ENCODE measurements at places on chromosomes 6 and 20.

- peaks cover 26% of the 10 kb centered on the region for H3K36me3 ChIP-seq
- H3K4me1 ChIP-seq = no peaks in the 10 kb centered on the region
- no peaks in the 10 kb centered on the region for H3K27me3 ChIP-seq
Observed at GRCh38 chr6:52482903-52483670, 62.9 kb downstream of the EFHC1 start.

DNA sequence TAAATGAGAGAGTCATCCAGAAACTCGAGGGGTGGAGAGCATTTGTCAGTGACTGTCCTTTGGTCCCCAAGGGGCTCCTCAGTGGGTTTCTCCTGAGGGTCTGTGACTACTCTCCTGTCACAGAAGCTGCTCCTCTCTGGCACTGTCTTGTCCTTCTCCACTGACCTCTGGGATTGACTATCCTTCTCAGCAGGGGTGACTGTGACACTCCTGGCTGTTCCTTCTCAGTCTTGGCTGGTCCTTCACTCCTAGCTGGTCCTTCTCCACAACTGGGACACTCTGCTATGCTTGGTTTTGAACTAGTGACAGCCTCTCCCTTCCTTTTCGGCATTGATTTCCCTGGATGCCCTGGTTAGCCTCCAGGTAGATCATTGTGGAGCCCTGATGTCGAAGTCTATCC is 33.5 kb downstream of the DYNLT1 start:
- H3K4me3 ChIP-seq = no peak overlapping the region
- DNase-seq = no peak
- H3K36me3 ChIP-seq = no peaks in the 10 kb centered on the region
- H3K4me1 ChIP-seq = no peaks in the 10 kb centered on the region

DNA sequence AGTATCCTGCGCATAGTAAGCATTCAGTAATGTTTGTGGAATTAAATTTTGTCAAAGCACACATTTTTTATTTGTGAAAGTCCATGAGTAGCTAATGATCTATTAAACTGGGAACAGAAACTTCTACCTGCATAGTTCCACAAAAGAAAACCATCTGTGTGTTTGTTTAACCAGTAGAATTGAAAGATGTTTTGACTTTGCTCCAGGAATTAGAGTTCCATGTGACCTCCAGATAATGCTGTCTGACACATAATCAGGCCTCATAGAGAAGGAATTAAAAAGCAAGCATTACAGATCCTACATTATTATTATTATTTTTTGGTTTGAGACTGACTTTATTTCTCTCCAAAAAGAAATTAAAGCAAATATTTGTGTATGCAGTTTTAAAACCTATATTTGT is 126.5 kb downstream of the PACRG start:
- no peaks in the 10 kb centered on the region for H3K27me3 ChIP-seq
- H3K4me1 ChIP-seq = no peaks in the 10 kb centered on the region

DNA sequence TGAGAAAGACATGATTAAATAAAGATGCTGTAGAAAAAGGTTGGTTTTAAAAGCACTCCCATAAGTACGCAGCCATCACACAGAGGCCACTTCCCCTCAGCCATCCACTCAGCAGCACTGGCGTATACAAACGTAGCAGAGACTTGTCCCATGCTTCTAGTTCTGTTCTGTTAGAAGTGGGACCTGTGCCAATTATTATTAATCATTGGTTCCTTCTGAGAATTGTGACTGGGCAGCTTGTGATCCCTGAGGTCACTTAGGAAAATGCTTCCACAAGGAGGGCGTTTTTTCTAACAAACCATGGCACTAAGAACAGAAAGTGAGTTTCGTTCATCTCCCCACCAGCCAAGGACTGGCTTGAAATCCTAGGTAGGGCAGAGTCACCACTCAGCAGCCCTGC is 53.9 kb downstream of the FAM120B start:
- no peak overlapping the region for H3K4me3 ChIP-seq
- peaks cover 8% of the 10 kb centered on the region for H3K36me3 ChIP-seq
- no peak for DNase-seq
- H3K27ac ChIP-seq = no peak overlapping the region

DNA sequence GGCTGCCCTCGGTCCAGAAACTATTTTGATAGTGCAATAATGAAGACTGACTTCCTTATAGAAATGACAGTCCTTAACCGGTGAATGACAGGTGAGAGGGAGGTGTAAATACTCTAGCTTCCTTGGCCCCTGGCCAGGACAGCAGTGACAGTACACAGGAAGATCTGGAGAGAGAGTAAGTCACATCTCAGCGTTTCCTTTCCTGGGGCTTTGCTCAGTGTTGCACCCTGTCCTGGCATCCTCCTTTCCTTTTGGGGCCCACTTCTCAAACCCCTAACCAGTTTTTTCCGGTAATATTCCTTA is 336.9 kb downstream of the CD83 start:
- peaks cover 52% of the 10 kb centered on the region for H3K4me1 ChIP-seq
- no peak for DNase-seq
- peak overlapping the region; percentile 51 for H3K27ac ChIP-seq
- no peak overlapping the region for H3K4me3 ChIP-seq
- H3K36me3 ChIP-seq = peaks cover 19% of the 10 kb centered on the region
